ENCODE measurements at places on chromosomes 11 and 22.

DNA sequence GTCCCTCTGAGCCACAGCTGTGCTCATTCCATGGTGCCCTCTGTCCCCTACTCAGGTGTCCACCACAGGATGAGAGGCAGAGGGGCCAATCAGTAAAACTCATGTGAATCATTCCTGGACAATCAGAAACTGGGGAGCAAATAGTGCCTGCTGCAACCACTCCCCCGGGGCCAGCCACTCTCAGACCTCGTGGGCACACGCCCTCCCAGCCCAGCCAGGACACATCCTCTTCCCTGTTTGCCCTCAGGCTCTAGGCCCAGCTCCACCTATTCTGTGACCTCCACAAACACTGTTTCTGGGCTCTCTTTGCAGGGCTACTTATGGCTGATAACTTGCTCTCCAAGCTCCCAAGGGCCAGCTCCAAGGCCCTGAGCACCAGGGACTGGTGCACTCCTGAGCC is 14.0 kb upstream of the KCTD14 start:
- no peak for DNase-seq

DNA sequence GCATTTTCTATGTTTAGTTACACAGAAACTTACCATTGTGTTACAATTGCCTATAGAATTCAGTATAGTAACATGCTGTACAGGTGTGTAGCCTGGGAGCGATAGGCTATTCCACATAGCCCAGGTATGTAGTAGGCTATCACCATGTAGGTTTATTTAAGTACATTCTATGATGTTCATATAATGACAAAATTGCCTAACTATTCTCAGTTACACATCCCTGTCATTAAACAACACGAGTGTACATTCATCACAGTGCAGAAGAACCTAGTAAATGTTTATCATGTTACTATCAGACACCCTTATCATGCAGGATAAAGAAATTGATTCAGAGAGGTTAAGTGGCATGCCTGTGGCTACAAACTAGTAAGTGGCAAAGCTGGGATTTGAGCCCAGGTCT is 28.4 kb upstream of the BMAL1 start:
- DNase-seq, result no peak

DNA sequence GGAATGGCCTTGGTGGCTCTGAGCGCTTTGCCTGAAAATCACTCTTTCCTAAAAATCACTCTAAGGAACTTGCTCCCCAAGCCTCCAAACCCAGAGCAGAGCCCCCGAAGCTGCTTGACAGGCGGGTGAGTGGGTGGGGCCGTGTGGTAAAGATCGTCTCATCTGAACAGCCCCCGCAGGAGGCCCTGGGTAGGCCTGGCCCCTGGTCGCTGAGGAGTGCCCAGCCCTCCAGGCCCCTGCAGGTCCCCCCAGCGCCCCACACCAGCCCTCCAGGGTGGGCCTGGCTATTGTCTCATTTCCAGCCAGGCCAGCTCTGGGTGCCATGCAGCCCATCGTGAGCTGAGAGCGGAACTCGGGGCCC is 17.2 kb upstream of the PIM3 start:
- DNase-seq, result no peak

- no peak for DNase-seq
Measured at GRCh38 chr11:129275828-129276227, 83.7 kb upstream of the ARHGAP32 start.
